ENCODE measurements at places on chromosomes 7 and 10. TPM values are rescaled to one million over a fixed set of nuclear protein-coding genes. Genes with fewer than 3 reads are reported as not detected.
A peak's percentile ranks its signal among the peaks of the same experiment; 100 is the strongest.

DNA sequence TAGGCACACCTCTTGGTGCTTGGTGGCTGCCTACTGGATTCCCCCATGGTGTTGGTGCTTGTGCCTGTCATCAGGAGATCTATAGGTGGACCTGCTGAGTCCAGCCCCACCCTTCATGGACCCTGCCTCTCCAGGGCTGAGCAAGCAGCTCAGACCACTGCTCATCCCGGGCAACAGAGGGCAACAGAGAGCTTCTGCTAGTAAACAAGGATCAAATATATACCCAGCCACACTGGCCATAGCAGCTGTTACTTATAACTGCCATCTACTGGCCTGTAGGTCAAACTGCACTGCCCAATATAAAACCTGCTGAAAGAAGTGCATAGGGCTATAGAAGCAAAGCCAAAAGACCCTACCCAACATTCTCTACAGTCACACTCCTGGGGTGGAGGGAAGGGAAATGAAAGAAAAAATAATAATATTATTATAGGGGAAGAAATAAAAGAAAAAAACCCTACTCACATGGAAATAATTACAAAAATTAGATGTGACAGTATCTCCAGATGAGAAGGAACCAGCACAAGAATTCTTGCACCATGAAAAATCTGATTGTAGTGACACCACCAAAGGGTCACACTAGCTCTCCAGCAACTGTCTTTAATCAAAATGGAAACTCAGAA lies 54.9 kb upstream of the ZNF800 start:
- H3K36me3 ChIP-seq = no peaks in the 10 kb centered on the region
- no peaks in the 10 kb centered on the region for H3K4me1 ChIP-seq
- H3K4me3 ChIP-seq = no peak overlapping the region

DNA sequence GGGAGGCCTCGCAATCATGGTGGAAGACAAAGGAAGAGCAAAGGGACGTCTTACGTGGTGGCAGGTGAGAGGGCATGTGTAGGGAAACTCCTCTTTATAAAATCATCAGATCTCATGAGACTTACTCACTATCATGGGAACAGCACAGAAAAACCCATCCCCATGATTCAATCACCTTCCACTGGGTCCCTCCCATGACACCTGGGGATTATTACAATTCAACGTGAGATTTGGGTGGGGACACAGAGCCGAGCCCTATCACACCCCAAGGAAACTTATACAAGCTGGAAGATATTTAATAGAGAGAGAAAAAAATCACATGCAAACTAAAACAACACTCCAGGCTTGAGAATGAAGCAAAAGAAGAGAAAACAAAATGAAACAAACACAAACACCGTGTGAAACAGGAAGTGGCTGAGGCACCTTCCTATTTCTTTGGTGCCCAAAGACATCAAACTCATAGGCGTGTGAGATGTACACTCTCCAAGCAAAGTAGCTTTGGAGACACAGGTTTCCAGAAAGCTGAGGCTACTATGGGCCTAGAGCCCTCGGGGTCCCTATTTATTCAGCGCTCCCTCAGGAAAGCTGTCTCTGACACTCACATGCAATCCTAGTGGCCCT lies 97.2 kb downstream of the PRKCQ start:
- no peaks in the 10 kb centered on the region for H3K27me3 ChIP-seq
- DNase-seq = no peak
- H3K4me3 ChIP-seq = no peak overlapping the region
- no peak overlapping the region for H3K27ac ChIP-seq
- no peaks in the 10 kb centered on the region for H3K4me1 ChIP-seq

GRCh38 chr7:101340379-101340778 lies 18.8 kb upstream of the IFT22 start:
- no peaks in the 10 kb centered on the region for H3K4me1 ChIP-seq
- DNase-seq = no peak
- H3K27me3 ChIP-seq = no peaks in the 10 kb centered on the region
- no peaks in the 10 kb centered on the region for H3K36me3 ChIP-seq

GRCh38 chr10:126972635-126973414 lies 67.6 kb downstream of the DOCK1 start:
- H3K4me1 ChIP-seq = peaks cover 12% of the 10 kb centered on the region
- H3K36me3 ChIP-seq = peaks cover 5% of the 10 kb centered on the region
- no peaks in the 10 kb centered on the region for H3K27me3 ChIP-seq
- H3K4me3 ChIP-seq = peak overlapping the region; percentile 40

EXOC6 gene
- 4.9 TPM for total RNA-seq

DNA sequence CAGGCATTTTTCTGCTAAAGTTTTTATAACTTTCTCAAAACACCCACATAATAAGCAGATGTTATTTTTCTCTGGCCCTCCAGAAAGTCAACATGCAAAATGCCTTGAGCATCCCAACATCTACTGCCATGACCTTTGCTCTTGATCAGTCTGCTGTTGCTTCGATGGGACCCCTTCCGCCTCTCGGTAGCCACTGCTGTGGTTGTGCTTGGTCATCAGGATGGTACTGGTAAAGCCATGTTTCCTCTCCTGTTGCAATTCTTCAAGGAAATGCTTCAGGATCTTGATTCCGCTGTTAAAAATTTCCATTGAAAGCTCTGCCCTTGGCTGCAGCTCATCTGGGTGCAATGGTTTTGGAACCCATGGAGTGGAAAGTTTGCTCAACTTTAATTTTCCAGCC lies 533.0 kb downstream of the DNAJB6 start:
- no peak for DNase-seq
- no peak overlapping the region for H3K27ac ChIP-seq
- no peaks in the 10 kb centered on the region for H3K27me3 ChIP-seq
- H3K36me3 ChIP-seq = no peaks in the 10 kb centered on the region

- no peak overlapping the region for H3K27ac ChIP-seq
- H3K4me3 ChIP-seq = no peak overlapping the region
- DNase-seq = no peak
- no peaks in the 10 kb centered on the region for H3K27me3 ChIP-seq
Observed at GRCh38 chr10:73017955-73018480, 63.4 kb upstream of the PLA2G12B start.

RUFY2 gene
- total RNA-seq = 21.7 TPM

DNA sequence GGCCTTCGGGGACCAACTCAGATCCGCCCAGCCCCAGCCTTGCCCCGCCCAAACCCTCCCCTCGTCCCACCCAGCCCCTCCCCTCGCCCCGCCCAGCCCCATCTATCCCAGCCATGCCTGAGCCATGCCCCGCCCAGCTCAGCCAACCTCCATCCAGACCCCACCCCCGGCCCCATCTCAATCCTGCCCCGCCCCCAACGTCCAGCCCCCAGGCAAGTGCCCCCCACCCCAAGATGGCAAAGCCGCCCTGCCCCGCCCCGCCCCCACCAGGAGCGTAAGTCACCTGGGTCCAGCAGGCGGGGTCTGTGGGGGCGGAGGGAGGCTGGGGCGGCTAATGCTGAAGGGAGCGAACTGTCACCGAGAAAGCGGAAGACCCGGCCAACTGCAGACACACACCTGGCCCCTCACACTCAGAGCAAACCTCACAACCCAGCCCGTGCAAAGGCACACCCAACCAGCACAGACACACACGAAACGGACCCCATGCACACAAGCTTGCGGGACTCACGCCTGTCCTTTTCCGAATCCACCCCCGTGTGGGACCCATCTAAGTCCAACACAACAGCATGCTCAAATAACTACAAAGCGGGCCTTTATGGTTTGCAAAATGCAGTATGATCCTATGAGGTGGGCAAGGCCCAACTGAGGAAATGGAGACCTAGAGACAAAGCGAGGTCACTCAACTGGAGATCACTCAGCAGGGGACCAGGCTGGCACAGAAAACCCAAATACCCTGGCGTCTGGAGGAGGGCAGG lies 11.5 kb upstream of the OGA start:
- peak overlapping the region; percentile 33 for H3K27ac ChIP-seq
- peak overlapping the region; percentile 65 for H3K4me3 ChIP-seq
- H3K4me1 ChIP-seq = peaks cover 16% of the 10 kb centered on the region
- no peaks in the 10 kb centered on the region for H3K36me3 ChIP-seq
- no peak for DNase-seq
- no peaks in the 10 kb centered on the region for H3K27me3 ChIP-seq

KIAA1217 gene
- total RNA-seq = 43.5 TPM

- no peak overlapping the region for H3K4me3 ChIP-seq
- no peak for DNase-seq
- no peaks in the 10 kb centered on the region for H3K27me3 ChIP-seq
- no peaks in the 10 kb centered on the region for H3K36me3 ChIP-seq
Observed at GRCh38 chr10:118259288-118259906, 82.7 kb downstream of the FAM204A start.

- peaks cover 6% of the 10 kb centered on the region for H3K4me1 ChIP-seq
- no peak for DNase-seq
- no peaks in the 10 kb centered on the region for H3K36me3 ChIP-seq
- H3K27me3 ChIP-seq = no peaks in the 10 kb centered on the region
- H3K27ac ChIP-seq = no peak overlapping the region
Observed at GRCh38 chr10:69125554-69125953, 1.6 kb downstream of the VPS26A start.

DNA sequence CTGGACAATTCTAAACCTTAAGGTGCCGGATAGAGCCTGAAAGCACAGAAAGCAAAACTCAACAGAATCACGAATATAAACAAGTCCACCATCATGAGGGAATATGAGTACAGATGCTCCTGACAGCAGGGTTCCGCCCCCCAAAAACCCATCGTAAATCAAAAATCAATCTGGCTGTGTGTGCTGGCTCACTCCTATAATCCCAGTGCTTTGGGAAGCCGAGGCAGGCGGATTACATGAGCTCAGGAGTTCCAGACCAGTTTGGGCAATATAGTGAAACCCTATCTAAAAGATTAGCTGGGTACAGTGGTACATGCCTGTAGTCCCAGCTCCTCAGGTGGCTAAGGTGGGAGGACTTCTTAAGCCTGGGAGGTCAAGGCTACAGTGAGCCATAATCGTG lies 12.2 kb downstream of the BUD31 start:
- no peaks in the 10 kb centered on the region for H3K4me1 ChIP-seq
- H3K27me3 ChIP-seq = no peaks in the 10 kb centered on the region
- no peak overlapping the region for H3K4me3 ChIP-seq

DNA sequence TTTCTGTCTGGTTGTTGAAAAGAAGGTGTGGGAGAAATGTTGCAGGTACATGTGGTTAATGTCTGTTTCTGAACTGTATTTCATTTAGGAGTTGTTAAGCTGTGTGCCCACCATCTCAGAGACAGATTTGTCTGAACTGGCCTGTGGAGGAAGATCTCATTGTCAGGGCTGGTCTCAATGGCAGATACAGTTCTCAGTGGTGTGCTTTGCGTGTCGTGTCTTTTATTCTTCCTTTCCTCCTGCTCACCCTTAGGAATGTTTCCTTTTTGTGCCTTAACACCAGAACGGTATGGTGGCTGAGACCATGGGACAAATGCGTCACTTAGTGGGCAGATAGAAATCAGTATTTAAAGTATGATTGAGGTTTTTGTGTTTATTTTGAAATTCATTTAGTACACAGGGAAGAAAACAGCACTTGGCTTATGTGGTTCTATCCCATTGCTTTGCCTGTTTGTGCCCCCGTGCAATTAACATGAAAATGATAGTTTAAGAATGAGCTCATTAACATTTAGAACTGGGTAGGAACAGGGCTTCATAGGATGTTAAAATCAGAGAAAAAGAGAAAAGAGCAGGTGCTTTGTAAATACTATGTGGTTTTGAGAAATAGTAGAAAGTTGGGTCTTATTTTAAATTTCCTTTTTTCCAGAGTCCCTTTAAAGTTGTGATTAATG lies 112.6 kb downstream of the AUTS2 start:
- no peaks in the 10 kb centered on the region for H3K36me3 ChIP-seq
- H3K4me1 ChIP-seq = peaks cover 11% of the 10 kb centered on the region
- no peaks in the 10 kb centered on the region for H3K27me3 ChIP-seq
- no peak overlapping the region for H3K27ac ChIP-seq

HOGA1 gene
- 0.31 TPM for total RNA-seq

DNA sequence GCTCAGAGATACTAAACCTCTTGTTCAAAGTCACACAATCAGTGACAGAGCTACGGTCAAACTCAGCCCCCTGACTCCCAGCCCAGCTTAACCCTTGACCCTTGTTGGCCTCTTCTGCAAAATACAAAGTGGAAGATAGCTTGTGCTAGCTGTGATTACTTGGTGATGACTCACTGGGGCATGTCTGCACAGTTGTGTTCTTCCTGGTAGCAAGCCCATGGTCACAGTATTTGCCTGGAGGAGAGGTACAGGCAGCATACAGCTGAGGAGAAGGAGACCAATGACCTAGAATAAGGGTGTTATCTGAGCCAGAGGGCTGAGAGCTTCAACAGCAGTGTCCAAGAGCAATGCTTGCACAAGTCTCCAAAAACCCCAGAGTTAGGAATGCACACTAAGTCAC lies 5.7 kb upstream of the HSPA12A start:
- no peak overlapping the region for H3K27ac ChIP-seq
- H3K27me3 ChIP-seq = no peaks in the 10 kb centered on the region
- H3K4me1 ChIP-seq = peaks cover 4% of the 10 kb centered on the region

DNA sequence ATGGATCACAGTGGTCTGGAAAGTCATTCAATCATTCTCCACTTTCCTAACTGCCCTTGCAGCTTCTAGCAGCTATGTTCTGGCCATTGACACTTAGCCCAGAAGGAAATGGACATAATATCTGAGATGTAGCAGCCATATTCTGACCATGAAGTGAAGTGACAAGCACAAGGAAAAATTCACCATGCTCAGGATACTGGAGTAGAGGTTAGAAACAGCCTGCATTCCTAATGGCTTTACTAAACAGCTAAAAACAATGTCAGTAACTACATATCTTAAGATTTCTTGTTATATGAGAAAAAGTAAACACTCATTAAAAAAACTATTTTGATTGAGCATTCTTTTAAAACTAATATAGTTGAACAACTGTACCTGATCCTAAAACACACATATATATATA lies 443.8 kb downstream of the MAGI2 start:
- DNase-seq = no peak
- no peaks in the 10 kb centered on the region for H3K27me3 ChIP-seq
- no peak overlapping the region for H3K27ac ChIP-seq
- no peaks in the 10 kb centered on the region for H3K4me1 ChIP-seq
- H3K36me3 ChIP-seq = no peaks in the 10 kb centered on the region

DNA sequence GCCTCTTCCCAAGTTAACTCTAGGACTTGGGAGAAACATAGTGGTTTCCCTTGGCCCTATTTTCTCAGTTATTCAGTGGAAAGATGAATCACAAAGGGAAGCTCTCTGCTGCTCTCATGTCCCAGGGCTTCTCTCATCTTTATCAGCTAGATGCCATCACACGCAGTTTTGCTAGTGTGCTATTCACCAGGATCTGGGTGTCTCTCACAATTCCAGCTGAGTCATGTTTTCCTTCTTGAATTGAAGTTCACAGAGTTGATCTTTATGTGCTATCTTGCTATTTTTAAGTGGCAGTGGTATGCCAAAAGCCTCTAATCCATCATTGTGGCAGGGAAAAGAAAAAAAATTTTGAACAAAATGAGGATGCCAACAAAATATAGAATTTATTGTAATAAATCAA lies 101.3 kb downstream of the TWIST1 start:
- H3K36me3 ChIP-seq = no peaks in the 10 kb centered on the region
- H3K27me3 ChIP-seq = no peaks in the 10 kb centered on the region
- peaks cover 15% of the 10 kb centered on the region for H3K4me1 ChIP-seq

GALNT17 gene
- 7.8 TPM for total RNA-seq

ATP6V0E2 gene
- total RNA-seq = 14.2 TPM

CHCHD3 gene
- 63.1 TPM for total RNA-seq

All from astrocyte (in vitro differentiated cells and primary cell).